Activated T-helper 1 cell treated with Interleukin-2 at 50 U/mL for 16 hours (primary cell): ENCODE measurements at places on chromosomes 7 and 10.

DNA sequence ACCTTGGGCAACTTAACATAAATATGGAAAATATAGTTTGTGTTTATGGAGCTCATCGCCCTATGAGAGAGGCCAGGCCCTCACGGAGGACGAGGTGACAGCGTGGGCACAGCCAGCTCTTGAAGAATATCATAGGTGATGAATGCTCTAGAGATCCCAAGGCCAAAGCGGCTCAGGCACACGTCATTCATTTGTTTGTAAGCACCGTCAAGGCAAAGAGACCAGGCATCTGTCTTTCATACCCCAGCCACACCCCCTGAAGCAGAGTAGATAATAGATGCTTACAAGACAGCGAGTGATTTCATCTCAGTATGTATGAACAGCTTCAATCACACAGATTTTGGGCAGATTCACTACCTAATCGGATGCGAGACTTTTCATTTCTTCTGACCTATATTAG, 242.1 kb upstream of the C7orf33 start:
- no peak for DNase-seq

GRCh38 chr10:113894581-113894980, 40.1 kb downstream of the NHLRC2 start:
- no peak for DNase-seq

- no peak for DNase-seq
These were observed 273.9 kb upstream of the ZMIZ1 start for GRCh38 chr10:78794736-78795455.

DNA sequence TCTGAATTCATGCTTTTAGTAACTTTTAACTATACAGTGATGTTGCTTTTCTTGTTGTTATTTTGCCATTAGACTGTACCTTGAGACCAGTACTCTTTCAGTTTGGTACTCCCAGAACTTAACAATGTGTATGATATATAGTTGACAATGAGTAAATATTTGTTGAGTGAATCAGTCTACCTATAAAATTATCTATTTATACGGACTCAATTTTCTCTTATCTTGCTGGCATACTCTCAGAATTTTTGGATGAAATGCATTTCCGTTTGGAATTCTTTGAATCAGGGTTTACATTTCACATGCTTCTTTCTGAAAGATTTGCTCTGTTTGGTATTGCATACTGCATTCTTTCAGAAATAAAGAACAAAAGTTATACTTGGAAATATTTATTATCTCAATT, 47.8 kb upstream of the LRRC17 start:
- DNase-seq, result no peak

- DNase-seq, result no peak
These were observed 1.2 kb downstream of the BRAF start for GRCh38 chr7:140923358-140924006.

- DNase-seq, result no peak
These were observed 15.4 kb downstream of the HYCC1 start for GRCh38 chr7:22998519-22998896.

DNA sequence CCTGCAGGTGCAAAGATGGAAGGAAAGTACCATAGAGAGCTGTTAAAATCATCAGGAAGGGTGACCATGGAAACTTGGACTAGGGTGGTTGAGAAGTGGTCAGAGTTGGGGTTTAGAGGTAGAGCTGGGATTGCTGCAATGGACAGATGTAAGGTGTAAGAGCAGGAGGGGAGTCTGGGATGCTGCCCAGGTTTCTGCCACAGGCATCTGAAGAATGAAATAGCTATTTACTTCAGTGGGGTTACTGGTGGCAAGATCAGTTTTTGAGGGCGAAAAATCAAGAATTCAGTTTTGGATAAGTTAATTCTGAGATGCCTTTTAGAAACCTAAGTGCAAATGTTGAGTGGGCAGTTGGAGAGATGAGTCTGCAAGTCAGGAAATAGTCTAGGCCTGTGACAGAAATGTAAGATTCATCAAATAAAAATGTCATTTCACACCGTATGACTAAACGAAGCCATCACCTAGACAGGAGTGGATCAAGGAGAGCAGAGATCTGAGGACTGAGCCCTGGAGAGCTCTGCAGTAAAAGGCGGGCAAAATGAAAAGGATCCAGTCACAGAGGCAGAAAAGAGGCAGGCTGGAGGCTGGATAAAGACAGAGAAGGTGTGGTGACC, 22.7 kb upstream of the TOMM7 start:
- no peak for DNase-seq

DNA sequence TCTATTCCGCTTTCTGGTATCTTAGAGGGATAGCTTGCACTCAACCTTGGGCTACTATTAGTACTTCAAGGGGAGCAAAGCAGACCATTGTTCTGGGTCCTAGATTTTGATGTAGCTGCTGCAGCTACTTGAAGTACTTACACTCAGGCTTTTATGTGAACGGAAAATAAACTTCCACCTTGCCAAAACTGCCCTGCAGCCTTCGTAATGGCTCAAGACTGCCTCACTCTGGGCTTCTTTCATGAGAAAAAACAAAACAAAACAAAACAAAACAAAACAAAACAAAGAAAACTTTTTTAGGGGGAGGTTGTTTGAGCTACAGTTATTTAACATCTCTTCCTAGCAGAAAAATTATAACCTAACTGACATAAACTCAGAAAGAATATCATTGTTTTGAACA, 19.4 kb upstream of the EPHB6 start:
- no peak for DNase-seq

DNA sequence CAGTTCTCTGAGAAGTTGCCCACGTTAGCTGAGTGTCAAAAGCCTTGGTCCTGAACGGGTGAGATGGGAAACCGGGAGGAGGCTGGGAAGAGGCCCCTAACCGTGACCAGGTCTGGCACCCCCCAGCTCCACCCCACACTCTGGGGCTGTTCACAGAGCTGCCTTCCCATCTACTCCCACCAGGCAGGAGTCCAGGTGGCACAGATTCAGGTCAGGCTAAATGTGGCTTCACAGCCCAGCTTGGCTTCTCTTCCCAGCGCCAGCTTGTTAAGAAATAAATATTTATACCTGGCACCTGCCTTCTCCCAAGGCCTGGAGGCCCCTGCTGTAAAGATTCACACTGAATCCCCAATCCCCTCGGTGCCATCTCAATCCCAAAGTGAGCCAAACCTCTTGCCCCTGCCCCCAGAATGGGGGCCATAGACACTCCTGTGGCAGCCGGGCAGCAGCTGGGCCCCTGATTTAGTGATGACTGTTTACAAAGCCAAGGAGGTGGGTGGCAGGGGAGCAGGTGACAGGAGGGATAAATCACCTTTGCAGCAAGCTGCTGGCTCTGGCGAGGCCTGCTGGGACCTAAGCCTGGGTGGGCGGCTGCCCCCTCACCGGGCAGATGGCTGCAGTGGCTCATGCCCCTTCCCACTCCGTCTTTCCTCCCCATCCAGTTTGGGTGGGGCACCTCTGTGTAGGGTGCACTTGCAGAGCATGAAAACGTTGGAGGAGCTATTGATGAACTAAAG, 72.5 kb downstream of the GOLGA7B start:
- no peak for DNase-seq

GRCh38 chr10:13969118-13969791, 361.5 kb downstream of the FRMD4A start:
- no peak for DNase-seq

DNA sequence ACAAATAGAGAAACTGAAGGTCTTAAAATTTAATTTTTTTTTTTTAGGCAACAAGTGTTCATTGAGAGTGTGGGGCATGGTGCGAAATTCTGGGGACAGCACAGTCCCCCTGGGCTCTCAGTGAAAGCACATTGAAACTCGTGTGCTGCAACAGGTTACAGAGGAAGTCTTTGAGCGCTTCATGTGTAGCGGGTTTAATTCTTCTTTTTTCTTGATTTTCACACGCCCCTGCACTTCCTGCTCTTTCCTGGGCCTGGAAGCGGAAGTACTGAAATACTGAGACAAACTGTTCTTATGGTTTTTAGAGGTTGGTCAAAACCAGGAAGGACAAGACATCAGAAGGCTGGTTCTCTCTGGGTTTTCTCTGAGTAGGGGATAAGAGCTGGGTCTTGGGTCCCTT, 203.5 kb downstream of the PTEN start:
- DNase-seq, result no peak

GRCh38 chr7:104883248-104883717, 130.7 kb upstream of the KMT2E start:
- DNase-seq, result no peak

GRCh38 chr7:121360564-121360963, 31.8 kb downstream of the WNT16 start:
- no peak for DNase-seq

DNA sequence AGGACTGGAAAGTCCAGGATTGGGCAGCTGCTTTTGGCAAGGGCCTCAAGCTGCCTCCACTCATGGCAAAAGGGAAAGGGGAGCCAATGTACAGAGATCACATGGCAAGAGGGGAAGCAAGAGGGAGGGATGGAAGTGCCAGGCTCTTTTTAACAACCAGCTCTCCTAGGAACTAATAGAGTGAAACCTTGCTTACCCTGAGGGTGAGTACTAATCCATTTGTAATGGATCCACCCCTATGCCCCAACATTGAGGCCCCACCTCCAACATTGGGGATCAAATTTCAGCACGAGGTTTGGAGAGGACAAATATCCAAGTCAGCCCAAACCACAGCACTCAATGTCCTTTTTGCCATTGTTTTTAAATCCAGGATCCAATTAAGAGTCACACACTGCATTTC, 12.5 kb downstream of the HABP2 start:
- no peak for DNase-seq

- no peak for DNase-seq
These were observed 11.8 kb downstream of the MRC1 start for GRCh38 chr10:17820943-17821342.

- peak; percentile 15 for DNase-seq
These were observed 166.0 kb upstream of the SP4 start for GRCh38 chr7:21261627-21262594.

DNA sequence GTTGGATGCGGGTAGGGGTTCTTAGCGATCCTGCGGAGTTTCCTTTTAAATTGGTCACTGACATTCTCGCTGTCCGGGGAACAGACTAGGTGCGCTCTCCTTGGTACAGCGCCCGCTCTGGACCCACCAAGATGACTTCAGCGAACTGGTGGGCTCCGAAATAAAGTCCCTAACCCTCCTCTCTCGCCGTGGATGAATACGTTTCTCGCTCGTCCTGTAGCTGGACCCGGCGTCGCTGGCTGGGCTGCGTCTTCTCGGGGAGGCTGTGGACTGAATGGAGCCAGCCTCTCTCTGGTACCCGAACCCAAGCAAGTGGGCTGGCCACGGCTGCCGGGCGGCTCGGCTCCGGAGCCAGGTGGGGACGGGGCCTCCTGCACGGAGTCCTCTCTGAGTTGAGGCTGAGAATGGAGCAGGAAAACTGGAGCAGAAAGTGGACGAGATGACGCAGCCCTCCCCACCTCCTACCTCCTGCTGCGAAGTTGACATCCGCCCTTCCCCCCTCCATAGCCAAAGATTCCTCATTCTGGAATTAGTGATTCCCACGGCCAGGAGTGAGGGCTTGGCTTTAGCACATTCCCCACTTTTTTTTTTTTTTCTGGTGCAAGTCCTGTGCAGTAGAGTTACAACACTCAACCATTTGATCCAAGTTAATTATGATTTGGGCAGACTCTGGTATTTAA, 1.5 kb downstream of the UNC5B start:
- DNase-seq, result no peak

- DNase-seq, result no peak
These were observed 14.4 kb downstream of the SPOCK2 start for GRCh38 chr10:72073708-72074573.

DNA sequence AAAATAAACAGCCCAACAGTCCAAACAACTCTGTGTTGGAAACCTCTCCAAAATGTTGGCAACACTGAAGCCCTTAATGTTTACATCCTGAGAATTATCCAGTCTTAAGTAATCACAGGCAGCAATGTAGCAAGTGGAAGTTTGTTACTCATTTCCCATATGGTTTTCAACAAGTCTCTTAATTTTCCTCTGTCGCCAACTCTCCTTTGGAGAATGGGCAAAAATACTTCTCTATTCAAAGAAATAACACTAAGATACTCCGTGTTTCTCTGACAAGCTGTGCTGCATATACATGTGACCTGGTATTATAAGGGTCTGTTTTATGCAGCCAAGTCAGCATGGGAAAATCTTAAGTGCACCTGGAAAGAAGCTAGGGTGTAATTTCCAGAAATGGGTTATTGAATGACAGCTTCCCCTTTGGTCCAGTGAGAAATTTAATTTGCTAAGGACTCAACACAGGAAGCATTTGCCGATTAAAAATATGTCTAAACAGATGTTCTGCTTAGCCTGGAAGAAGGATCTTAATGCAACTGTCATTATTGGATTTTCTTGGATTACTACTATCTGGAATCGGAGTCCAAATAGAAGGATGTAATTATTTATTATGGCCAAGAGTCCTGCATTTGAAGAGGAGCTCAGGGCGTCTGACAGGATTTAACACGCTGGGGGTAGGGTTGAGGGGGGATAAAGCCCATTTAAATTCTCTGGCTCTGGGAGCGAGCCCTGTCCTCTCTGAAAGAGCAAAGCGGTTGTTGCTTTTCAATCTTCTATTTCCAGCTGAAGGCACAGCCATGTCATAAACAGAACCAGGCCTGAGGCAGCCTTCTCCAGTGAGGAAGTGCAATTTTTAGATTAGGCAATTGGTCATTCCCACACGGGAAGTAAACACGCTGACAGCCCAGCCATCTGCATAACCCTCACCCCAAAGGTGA, 73.1 kb downstream of the TLL2 start:
- DNase-seq, result no peak

DNA sequence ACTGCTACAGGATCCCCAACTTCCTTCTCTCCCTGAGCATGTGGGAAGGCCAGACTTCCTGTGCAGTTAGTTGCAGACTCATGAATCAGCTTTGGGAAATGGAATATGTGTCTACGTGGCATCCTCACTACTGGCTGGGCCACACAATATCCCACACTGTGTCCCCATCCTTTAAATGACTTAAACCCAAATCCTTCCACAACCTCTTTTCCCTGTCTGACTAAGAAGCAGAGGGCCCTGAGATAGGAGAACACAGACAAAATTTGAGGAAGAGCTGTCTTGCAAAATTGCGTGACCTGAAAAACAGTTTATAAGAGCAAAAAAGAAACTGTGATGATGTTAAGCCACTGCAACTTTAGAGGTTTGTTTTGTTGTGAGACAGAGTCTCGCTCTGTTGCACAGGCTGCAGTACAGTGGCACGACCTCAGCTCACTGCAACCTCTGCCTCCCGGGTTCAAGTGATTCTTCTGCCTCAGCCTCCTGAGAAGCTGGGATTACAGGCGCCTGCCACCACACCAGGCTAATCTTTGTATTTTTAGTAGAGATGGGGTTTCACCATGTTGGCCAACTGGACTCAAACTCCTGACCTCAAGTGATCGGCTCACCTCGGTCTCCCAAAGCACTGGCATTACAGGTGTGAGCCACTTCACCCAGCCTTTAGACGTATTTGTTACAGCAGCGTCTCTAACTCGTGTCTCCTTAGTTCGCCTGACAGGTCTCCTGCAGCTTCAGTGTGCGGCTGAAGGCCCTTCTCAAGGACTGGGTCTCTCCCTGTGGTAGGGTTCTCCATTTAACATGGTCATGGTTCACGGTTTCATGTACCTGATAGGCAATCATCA, 46.9 kb upstream of the SFMBT2 start:
- no peak for DNase-seq

DNA sequence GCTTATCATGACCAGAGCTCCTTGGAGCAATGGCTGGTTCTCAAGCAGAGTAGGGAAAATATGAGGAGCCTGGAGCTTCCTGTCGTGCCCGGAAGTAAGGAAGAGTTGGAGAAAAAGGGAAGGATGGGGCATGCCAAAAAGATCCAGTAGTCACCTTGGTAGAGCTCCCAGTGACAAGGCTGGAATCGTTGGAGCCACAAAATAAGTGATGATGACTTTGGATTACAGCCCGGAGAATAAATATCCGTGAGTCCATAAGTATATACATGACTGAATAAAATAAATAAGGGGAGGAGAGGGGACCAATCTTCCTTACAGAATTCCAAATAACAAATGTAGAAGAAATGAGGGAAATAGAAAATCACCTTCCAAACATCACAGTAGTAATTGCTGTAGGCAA, 29.3 kb downstream of the LMTK2 start:
- no peak for DNase-seq
